Progenitor cell of endocrine pancreas (in vitro differentiated cells): ENCODE measurements at places on chromosomes 2 and 18.

DNA sequence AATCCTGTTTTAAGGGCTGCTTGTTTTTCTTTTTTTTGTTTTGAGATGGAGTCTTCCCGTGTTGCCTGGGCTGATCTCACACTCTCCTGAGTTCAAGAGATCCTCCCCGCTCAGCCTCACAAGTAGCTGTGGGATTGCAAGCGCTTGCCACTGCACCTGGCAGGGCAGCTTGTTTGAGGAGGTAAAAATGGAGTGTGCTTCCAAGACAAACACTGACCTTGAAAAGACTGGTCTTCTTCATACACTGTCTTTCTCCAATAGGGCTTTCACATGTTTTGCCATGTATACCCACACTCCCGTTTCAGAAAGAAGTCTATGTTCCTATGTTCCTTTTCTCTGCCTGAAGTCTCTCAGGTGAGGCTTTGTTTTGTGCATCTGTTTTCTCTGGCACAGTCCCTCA is 32.6 kb upstream of the LDAH start:
- no peak for DNase-seq

- DNase-seq = no peak
These were observed 22.2 kb downstream of the ZSCAN30 start for GRCh38 chr18:35267809-35268208.

DNA sequence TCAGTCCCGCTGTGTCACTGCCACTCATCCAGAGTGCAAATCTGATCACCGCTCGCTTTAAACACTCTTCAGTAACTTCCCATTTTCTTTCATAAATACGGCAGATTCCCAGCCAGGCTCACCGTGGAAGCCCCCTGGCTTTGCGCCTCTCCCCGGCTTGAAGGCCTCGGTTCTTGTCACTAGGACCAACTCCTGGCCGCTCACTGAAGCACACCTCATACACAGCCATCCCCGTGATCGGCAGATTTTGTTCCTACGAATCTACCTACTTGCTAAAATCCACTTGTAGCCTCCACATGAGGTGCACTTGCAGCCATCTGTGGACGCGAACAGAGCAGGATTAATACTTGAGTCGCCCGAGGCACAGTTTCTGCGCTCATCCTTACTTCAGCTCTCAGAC is 462.4 kb upstream of the MYT1L start:
- DNase-seq = no peak

GRCh38 chr2:205758051-205758450 is 75.8 kb downstream of the NRP2 start:
- DNase-seq = no peak
